ENCODE measurements at places on chromosomes 2 and 18. TPM values are rescaled to one million over a fixed set of nuclear protein-coding genes. Genes with fewer than 3 reads are reported as not detected.

LRATD1 gene
- 3.4 TPM for total RNA-seq

HJURP gene
- 2.3 TPM for total RNA-seq

FLACC1 gene
- total RNA-seq: 0.87 TPM

GAREM1 gene
- total RNA-seq: 0.17 TPM

All from dermis lymphatic vessel endothelial cell (primary cell).